Astrocyte (in vitro differentiated cells and primary cell): ENCODE measurements at places on chromosomes 3 and 15.

DNA sequence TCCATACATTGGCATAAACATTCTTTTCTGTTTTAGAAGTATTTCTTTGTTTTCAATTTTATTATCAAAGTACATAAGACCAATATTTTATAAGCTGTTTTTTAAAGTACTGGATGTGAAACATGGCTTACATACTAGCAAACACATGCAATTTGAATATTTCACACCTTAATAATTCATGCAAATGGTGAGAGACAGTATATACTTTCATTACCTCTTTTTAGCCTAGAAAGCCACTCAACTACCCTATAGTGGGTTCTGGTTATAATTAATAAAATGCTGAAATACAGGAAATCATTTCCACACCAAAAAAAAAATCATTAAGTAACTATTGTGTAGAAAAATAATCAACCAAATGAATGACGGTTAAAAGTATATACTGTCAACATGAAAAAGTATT is 38.5 kb upstream of the MELTF start:
- no peak for DNase-seq

DNA sequence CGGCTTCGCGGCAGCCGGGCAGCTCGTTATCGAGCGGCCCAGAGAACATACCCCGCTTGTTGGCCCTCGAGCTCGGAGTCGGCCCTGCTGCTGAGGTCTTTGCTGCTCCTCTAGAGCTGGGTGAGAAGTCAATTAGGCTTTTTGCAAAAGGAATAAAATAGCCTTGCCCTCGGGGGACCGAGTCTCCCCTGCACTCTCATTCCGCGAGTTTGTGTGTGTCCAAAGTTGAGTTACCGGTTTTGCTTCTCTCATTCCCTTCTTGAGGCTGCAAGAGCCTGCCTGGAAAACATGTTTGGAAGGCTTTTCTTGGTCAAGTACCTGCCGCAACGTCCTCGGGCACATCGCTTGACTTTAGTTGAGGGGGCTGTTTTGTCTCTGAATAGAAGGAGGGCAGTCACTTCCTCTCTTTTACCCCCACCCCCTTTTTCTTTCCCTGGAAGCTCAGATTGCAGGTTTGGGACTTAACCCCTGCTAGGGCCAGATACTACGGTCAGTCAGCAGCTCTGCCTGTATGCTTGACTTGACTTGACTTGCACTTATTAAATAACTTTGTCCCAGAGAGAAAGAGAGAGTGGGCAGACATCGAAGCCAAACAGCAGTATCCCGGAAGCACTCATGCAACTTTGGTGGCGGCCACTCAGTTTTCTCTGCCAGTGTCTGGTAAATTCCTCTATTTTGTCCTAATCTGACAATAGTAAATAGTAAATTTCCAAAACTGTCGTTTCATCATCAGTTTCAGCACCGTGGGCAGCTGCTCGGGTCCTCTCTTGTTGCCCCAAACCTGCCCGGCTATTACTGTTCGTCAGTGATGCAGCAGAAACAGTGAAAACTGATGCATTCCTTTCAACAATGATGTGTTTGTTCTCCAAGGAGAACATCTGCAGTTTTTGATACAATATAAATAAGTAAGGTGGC is 609 bp downstream of the RNF13 start:
- peak; percentile 39 for DNase-seq

DNA sequence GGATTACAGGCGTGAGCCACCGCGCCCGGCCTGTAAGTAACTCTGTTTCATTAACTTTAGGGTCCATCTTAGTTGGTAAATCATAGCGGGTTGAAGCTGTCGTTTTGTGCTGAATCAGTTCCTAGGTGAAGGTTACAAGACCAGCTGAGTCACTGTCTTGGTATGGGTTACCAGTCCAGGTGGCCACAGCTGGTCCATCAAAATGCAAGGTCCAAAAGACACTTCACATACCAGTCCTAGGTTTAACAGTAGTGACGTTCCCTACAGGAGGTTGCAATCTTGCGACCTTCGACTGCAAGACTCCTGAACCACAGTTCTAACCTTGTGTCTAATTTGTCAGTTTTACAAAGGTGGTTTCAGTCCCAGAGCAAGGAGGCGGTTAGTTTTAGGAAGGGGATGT is 160.1 kb upstream of the ATP10A start:
- DNase-seq = no peak

- DNase-seq = no peak
Observed at GRCh38 chr15:43498990-43499389, 6.0 kb upstream of the TP53BP1 start.

DNA sequence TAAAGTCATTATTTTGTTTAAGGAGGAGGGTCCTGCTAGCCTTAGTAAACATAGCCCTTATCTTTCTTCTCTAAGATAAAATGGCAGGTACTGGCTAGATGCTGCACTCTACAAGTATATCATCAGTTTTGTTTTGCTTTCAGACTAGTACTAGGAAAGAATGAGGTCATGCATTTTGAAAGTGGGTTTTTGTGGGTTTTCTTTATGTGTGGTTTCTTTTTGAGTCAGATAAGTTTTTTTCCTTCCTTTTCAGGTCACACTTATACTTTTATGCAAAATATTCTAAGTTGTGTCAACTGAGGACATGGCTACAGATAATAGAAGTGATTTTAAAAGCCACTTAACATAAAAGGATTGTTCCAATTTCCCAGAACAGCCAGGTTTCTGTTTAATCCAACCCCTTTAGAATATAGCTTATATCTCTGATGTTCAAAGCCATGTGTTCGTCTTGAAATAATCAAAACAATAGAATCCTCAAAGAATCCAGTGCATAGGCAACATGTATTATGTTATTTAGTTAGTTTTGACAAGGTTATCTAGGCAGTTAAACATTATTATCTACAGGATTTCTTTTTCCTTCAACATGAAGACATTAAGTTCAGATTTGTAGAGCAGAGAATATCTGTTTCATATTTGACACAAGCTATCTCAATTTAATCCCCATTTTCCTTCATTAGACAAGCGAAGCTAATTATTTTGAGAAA is 406.2 kb downstream of the RBMS3 start:
- DNase-seq = peak; percentile 91

- no peak for DNase-seq
Observed at GRCh38 chr3:185880600-185880999, 55.8 kb upstream of the IGF2BP2 start.

DNA sequence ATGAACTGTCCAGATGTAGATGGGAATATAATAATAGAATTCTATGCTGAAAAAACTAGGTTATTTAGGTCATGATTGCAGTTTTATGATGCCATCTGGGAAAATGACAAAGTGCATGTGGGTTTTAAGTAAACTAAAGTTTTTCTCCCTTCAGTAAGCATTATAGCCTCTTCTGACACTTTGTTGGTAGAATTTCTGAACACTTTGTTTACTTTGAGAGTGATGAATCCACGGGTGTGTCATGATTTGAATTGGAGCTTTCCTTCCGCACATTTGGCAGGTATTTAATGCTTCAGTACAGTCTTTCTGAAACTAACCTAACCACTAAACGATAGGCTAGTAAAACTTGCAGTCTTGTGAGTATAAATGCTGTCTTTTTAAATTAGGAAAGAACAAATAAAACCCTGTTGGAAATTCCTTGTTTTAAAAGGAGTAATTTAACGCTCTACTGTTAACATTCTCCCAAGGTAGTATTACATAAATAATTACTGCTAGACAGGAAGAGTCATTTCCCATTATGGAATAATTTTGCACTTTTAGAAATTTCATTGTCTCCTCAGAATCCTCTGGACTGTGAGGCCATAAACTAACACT is 7.0 kb downstream of the FILIP1L start:
- peak; percentile 67 for DNase-seq

DNA sequence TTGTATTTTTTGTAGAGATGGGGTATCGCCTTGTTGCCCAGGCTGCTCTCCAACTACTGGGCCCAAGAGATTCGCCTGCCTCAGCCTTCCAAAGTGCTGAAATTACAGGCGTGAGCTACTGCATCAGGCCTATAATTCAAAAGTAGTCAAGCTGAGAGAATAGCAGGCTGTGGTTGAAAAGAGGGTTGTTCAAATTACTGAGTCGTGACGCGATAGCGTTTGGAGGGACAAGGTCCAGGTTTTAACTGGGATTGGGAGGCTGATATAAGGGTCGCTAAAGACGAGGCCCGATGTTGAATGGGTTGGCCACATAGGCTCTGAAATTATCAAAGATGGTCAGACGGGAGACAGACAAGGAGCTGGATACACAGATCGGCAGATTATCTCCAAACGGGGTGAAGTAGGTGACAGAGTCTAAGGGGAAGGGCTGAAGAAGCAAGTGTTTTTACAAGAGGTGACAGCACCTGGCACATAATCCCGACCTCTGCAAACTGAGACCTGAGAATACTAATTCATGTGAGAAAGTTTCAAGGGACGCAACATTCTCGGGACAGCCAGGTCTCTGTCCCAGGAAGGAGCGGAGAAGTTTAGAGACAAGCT is 759 bp upstream of the ARID3B start:
- DNase-seq = peak; percentile 51

- no peak for DNase-seq
Observed at GRCh38 chr3:153855772-153856171, 265.4 kb upstream of the ARHGEF26 start.

DNA sequence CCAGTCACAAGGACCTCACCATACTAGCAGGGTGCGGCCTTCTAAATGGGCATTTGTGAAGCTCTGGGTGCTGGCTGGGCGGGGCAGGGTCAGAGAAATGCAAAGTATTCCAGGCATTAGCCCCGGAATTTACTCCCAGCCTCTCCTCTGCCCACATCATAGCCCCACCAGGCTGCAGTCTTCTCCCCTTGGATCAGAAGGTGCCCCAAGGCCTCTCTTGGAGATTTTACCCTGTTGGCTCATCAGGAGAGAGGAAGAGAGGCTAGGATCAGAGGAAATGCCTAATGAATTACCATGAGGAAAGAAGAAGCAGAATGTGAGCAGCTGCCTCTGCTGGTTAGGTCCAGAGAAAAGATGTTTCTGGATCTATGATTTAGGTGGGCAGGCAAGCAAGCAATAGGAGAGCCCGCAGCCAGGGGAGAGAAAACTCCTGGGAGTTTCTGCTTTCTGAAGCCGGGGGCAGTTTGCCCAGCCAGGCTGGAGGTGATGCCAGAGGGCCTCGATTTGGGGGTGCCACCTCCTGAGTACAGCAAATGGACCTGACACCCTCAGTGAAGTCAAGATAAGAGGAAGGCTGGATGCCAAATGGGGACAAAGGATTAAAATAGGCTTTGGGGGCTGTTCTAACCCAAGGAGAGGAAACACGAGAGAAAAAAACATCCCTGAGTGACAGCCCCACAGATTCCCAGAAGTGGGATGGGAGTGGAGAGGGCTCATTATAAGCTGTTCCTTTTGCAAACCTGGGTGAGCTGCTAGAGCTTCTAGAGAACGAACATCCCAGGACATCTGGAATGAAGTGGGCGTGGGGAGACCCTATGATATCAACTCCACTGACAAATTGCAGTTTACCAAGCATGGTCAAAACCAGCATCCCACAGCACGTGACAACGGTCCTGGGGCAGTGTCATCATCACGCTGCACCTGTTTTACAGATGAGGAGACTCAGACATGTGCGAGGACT is 65.4 kb downstream of the BDH1 start:
- DNase-seq = peak; percentile 86

- no peak for DNase-seq
Observed at GRCh38 chr3:66633402-66634381, 132.9 kb upstream of the LRIG1 start.

DNA sequence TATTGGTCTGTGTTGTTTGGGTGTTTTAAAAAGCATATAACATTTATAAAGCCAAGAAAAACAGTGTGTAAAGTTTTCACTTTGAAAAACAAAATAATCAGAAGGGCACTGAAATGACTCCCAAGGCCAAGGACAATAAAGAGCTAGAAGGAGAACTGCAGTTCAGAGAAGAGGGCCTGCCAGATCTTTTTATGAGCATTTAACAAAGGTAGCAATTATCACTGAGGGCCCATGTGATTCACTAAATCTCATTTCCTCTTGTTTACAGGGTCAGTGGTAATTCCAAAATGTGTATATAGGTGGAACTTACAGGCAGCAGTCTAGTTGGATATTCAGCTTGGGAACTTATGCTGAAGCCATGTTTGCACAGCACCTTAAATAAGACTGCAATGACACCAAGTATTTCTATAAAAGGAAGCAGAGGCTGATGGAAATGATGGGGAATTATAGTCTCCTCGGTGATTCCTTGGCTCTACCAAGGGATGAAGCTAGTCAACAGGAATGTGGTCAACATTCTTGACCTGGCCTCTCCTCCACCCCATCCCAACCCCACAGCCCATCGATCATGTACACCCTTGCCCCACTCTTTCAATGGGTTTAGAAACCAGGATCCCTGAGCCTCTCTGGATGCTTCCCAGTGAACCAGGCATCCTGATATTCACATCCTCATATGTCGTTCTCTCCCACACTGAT is 54.4 kb upstream of the THUMPD3 start:
- peak; percentile 66 for DNase-seq

DNA sequence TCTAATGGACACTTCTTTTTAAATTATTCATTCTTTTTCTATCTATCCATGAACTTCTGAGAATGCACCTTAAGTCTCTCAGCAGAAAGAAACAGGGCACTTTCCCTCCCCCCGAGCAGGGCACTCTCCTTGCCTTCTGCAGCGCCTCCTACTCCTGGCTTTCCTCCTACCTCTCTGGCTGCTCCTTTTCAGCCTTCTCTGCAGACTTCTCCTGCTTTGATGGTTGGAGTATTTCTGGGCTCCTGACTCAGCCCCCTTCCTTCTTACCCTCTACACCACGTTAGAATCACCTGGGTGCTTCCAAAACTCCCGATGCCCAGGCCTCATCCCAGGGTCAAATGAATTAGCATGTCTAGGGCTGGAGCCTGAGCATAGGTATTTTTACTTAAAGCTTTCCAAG is 3.4 kb downstream of the SCN5A start:
- DNase-seq = no peak
